ENCODE measurements at places on chromosomes 5 and 9. TPM values are rescaled to one million over a fixed set of nuclear protein-coding genes. Genes with fewer than 3 reads are reported as not detected.
A peak's percentile ranks its signal among the peaks of the same experiment; 100 is the strongest.

GRCh38 chr9:92467041-92467440 is 15.3 kb downstream of the ASPN start:
- H3K36me3 ChIP-seq: no peaks in the 10 kb centered on the region
- no peaks in the 10 kb centered on the region for H3K27me3 ChIP-seq
- peaks cover 7% of the 10 kb centered on the region for H3K4me1 ChIP-seq
- H3K4me3 ChIP-seq: no peak overlapping the region
- no peak for DNase-seq
- H3K27ac ChIP-seq: no peak overlapping the region

DNA sequence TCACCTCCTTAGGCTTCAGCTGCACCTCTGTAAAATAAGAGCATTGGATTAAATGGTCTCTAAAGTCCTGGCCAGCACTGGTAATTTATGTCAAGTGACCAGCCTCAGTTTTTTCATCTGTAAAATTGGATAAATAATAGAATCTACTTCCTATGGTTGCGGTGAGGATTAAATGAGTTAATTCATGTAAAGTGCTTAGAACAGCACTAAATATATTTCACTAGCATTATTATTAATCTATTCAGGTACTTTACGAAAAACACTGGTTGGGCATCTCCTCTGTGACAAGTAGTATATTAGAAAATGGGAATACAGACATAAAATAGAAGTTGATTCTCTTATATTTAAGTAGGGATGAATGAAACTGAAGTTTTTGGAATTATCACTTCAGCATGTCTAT is 13.8 kb upstream of the TMEM245 start:
- DNase-seq: no peak
- H3K27ac ChIP-seq: no peak overlapping the region
- H3K36me3 ChIP-seq: no peaks in the 10 kb centered on the region
- no peak overlapping the region for H3K4me3 ChIP-seq

GRCh38 chr5:95081500-95081960 is 203.4 kb downstream of the MCTP1 start:
- peak; percentile 50 for DNase-seq
- H3K27me3 ChIP-seq: no peaks in the 10 kb centered on the region
- no peaks in the 10 kb centered on the region for H3K36me3 ChIP-seq
- H3K4me3 ChIP-seq: peak overlapping the region; percentile 56
- H3K4me1 ChIP-seq: no peaks in the 10 kb centered on the region

UGT3A2 gene
- not detected for total RNA-seq

PCDHB14 gene
- 0.49 TPM for total RNA-seq

HACD4 gene
- 0.45 TPM for total RNA-seq

DNA sequence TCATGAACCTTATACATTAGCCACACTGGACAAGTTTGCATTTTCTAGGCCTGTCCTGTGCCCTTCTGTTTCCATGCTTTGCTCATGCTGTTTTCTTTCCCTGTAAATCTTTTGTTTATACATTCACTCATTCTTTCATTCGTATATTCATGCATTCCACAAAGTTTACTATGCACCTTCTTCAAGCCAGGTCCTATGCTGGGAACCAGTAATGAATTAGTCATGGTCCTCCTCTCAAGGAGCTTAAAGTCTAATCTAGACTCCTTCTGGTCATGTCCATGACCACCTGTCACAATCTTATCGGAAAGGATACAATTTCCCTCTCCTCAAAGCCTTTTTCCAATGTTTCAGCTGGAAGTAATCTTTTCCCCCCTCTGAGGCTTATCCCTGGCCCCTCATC is 9.1 kb upstream of the XPA start:
- DNase-seq: no peak
- H3K4me1 ChIP-seq: no peaks in the 10 kb centered on the region
- no peaks in the 10 kb centered on the region for H3K27me3 ChIP-seq
- no peak overlapping the region for H3K4me3 ChIP-seq
- H3K36me3 ChIP-seq: no peaks in the 10 kb centered on the region

DNA sequence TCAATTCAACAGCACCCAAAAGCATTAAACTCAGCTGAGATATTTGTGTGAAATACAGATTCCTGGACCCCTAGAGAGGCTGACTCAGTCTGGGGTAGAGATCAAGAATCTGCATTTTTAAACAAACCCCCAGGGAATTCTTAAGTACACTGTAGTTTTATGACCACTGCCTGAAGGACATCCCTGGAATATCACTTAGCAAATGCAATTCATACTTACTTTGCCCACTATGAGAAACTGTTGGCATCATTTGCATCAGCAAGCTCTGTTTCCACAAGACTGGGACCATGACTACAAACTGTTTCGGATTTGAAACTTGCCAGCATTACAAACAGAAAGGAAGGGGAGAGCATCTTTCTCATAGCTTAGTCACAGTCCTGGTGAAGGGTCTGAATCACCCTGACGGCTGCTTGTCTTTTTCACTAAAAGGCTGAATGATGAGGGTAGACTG is 63.7 kb downstream of the MLLT3 start:
- no peak for DNase-seq
- no peaks in the 10 kb centered on the region for H3K27me3 ChIP-seq
- peaks cover 8% of the 10 kb centered on the region for H3K4me1 ChIP-seq

GRCh38 chr5:150523472-150524350 is 15.8 kb downstream of the NDST1 start:
- no peaks in the 10 kb centered on the region for H3K27me3 ChIP-seq
- H3K4me3 ChIP-seq: no peak overlapping the region
- peaks cover 77% of the 10 kb centered on the region for H3K4me1 ChIP-seq
- H3K27ac ChIP-seq: peak overlapping the region; percentile 5

ZNF658 gene
- total RNA-seq: 3.8 TPM

ADAMTSL1 gene
- 0.29 TPM for total RNA-seq

- H3K4me3 ChIP-seq: no peak overlapping the region
- peaks cover 55% of the 10 kb centered on the region for H3K4me1 ChIP-seq
- peak overlapping the region; percentile 48 for H3K27ac ChIP-seq
- H3K36me3 ChIP-seq: no peaks in the 10 kb centered on the region
- no peak for DNase-seq
Measured at GRCh38 chr5:89729623-89730301, 679.8 kb downstream of the CETN3 start.

DNA sequence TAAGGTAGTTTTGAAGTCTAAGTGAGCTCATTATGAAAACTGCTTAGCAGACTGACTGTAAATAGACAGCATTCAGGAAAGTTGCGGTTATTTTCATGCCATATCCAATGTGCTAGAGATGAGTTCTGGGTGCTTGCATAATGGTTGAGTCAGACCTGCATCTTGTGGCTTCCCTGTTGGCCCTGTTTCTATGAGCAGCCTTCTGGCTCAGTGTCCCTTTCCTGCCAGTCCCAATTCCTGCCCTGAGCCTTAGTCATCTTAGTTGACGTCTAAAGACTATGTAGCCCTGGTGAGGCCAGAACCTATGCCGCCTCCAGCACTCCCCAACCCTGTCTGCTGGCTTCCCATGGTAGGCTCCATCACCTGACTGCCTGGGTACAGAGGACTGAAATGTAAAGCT is 76.3 kb upstream of the TNFSF8 start:
- no peak overlapping the region for H3K27ac ChIP-seq
- no peaks in the 10 kb centered on the region for H3K4me1 ChIP-seq
- H3K27me3 ChIP-seq: no peaks in the 10 kb centered on the region
- no peak for DNase-seq
- H3K36me3 ChIP-seq: no peaks in the 10 kb centered on the region

DNA sequence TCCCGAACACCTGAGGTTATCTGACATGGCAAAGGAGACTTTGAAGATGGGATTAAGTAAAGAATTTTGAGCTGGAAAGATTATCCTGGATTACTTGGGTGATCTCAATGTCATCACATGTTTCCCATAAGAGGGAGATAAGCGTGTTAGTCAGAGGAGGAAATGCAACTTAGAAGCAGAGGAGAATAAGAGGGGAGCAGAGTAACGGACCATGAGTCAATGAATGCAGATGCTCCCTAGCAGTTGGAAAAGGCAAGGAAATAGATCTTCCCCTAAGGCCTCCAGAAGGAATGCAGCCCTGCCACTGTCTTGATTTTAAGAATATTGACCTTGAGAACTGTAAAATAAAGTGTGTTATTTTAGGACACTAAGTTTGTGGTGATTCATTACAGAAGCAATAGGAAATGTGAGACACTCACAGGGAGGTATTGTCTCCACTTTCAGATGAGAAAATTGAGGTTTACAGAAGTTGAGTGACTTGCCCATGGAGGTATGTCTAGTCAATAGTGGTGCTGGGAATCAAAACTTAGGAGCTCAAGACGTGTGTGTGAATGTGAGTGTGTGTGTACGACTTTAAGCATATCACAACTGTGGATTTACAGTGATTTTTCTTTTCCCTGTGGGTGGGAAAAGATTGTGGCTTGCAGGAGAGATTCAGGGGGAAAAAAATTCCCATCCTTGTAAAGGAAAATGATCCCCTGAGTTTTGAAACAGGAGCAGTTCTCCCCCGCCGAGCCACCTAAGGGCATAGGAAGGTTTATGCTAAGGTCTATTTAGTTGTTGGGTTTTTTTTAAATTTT is 125.3 kb downstream of the TRIM32 start:
- no peak for DNase-seq
- no peaks in the 10 kb centered on the region for H3K27me3 ChIP-seq
- no peaks in the 10 kb centered on the region for H3K4me1 ChIP-seq
- no peaks in the 10 kb centered on the region for H3K36me3 ChIP-seq
- H3K4me3 ChIP-seq: no peak overlapping the region

GRCh38 chr5:173917788-173918786 is 29.9 kb downstream of the CPEB4 start:
- H3K36me3 ChIP-seq: no peaks in the 10 kb centered on the region
- H3K4me1 ChIP-seq: peaks cover 74% of the 10 kb centered on the region
- DNase-seq: peak; percentile 35
- peak overlapping the region; percentile 94 for H3K27ac ChIP-seq
- H3K27me3 ChIP-seq: no peaks in the 10 kb centered on the region
- H3K4me3 ChIP-seq: peak overlapping the region; percentile 71

DNA sequence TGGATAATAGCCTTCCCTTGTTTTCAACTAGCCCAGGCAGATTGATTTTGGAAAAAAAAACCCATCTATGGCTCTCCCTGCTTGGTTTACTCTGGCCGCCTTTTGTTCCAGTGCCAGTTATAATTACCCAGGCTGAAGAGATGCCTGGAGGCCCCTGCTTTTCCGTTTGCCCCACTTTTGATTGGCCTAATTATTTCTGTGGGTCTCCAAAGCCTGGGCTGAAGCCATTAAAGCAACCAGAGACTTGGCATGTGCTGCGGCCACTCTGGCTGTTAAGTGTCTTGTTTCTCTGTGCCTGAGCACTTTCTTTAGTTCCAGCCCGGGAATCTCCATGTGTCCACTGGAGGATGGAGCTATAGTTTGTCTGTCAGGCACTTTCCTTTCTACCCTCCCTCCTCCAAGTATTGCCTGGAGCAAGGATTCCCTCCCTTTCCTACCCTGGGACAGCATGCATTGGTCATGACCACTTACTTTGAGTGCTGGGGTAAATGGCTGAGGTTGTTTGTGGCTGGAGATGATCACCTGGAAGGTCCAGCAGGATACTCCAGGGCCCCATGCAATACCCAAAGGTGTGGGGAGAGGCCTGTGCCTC is 105.1 kb upstream of the CTSL start:
- DNase-seq: no peak
- H3K4me1 ChIP-seq: no peaks in the 10 kb centered on the region
- H3K27ac ChIP-seq: no peak overlapping the region
- H3K36me3 ChIP-seq: no peaks in the 10 kb centered on the region
- no peak overlapping the region for H3K4me3 ChIP-seq
- H3K27me3 ChIP-seq: no peaks in the 10 kb centered on the region

DNA sequence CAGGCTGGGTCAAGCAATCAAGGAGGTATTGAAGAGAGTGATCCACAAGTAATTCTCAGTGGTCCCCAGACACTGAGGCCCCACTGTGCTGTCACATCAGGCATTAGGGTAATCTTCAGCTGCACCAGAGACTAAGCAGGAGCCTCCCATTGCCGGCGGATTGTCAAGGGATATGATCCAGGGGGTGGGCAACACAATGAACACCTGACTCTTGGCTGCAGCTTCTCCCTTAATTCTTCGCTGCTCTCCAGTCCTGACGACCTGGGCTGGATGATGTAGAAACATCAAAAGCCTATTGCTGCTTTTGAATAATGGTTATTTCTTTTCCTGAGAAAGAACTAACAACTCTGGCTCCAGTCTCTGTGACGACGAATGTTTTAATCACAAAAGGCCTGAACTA is 78.4 kb upstream of the IFNK start:
- DNase-seq: no peak
- no peak overlapping the region for H3K27ac ChIP-seq
- H3K36me3 ChIP-seq: no peaks in the 10 kb centered on the region
- no peak overlapping the region for H3K4me3 ChIP-seq
- H3K4me1 ChIP-seq: no peaks in the 10 kb centered on the region

- no peak overlapping the region for H3K4me3 ChIP-seq
- H3K4me1 ChIP-seq: no peaks in the 10 kb centered on the region
- no peaks in the 10 kb centered on the region for H3K36me3 ChIP-seq
- no peak for DNase-seq
- no peak overlapping the region for H3K27ac ChIP-seq
- H3K27me3 ChIP-seq: peaks cover 2% of the 10 kb centered on the region
Measured at GRCh38 chr9:108156270-108156998, 666.9 kb upstream of the KLF4 start.

- H3K4me1 ChIP-seq: no peaks in the 10 kb centered on the region
- DNase-seq: no peak
- no peak overlapping the region for H3K4me3 ChIP-seq
Measured at GRCh38 chr9:70442328-70442848, 27.9 kb upstream of the KLF9 start.

Measured in psoas muscle (tissue), 8 donors.